NCI-H2081 treated with DMSO at 0.1 percent for 48 hours (cell line): ENCODE measurements at places on chromosomes 6 and 20.

DNA sequence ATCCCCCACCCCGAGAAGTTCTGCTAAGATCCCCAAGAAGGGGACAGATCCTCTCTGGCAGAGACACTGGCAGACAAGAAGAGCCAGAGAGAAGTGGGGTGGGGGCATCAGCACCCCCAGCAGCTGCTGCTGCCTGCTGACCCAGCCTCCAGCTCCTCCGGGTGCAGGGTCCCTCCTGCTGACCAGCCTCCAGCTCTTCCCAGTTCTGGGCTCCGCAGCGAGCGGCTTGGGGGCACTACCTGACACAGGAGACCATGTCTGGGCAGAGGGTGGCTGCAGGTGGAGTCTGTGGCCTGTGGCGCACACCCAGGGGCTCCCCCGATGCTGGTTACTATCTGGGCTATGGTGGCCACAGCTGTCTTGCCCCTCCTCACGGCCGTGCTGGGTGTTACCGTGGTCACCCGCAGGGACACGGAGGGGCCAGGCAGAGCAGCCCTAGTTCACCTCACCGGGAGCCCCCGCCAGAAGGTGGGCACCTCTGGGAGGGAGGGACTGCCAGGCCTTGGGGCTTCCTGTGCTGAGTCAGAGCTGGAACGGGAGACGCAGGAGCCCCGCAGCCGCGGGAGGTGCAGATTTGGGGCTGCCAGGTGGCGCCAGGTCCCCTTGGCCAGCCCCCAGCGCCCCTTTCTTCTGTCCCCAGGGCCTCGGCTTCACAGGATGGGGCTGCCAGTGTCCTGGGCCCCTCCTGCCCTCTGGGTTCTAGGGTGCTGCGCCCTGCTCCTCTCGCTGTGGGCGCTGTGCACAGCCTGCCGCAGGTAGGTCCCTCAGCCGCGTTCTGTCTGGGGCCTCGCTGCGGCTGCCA is 630 bp downstream of the LIME1 start:
- no peak for DNase-seq

DNA sequence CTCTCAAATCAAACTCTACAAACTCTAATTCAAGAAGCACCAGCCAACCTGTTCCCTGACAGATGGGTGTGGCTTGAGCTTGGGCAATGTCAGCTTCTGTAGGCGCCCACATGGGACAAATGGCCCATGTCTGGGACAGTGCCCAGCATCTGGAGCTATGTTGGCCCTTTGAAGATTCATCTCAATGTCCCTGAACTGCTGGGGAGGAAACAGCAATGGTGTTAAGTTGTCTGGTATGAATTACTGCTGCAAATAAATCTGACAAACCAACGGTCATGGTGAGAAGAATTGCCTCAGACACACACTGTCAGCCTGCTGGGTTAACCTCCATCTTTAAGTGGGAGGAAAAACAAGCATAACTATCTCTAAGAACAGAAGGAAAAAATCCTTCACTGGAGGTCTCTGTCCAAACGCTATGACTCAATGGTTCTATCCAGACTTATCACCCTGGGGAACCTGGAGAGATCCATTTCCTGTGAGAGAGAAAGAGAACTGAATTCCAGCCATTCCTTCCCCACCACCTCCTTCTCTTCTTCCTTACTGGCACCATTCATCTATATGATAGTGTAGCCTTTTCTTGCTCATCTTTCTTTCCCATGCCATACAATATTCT is 274.9 kb downstream of the CDH26 start:
- no peak for DNase-seq

GRCh38 chr6:129419324-129419723 is 290.7 kb downstream of the ARHGAP18 start:
- DNase-seq, result no peak

DNA sequence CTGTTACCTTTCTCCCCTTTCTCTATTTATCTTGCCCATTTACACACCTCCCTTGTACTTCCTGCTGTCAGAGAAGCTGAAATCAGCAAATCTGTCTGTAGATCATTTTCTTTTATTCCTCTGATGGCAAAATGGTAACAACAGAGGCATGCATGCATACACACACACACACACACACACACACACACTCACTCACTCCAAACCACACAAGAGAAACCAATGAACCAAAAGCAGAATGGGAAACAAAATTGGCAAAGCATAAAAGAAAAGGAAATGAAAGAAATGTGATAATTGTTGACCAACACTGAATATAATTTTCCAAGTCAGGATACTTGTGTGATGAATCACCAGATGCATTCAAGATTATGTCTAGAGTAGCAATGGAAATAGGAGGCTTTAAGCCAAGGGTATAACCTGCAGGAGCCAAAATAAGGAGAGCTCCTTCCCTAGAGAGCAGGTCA is 172.4 kb downstream of the PLCB4 start:
- DNase-seq, result no peak

DNA sequence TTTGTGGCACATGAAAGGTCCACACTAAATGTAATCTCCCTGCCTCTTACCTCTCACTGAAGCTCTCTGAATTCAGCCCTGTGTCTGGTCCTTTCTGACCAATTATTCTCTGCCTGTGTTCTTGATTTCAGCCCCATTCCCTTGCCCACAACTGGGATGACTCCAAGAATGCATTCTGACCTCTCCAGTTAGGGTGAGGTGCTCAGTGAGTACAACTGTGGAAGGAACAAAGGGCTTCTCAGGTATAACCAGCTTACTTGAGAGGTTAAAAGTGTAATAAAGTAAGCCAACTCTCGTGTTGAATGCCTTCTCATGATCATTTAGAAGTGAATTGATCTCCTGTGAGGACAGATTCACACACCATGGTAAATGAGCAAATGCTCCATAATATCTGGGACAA is 88.1 kb downstream of the GCLC start:
- no peak for DNase-seq

GRCh38 chr6:33761922-33762629 is 15.4 kb upstream of the IP6K3 start:
- no peak for DNase-seq

DNA sequence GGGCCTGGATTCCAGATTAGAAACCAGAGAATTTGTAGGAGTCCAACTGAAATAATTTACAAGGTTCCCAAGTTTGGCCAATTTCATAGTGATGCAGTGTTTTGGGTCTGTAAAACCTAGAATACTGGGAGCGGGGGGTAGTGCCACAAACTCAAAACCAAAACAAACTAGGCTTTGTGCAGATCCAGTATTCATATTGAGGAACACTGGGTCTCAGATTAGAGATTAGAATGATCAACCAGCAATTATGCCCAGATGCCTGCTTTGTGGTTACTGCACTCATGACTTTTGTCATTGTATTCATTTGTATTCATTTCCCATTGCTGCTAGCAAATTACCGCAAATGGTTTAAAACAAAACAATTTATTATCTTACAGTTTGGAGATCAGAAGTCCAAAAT is 3.2 kb upstream of the NDUFAF4 start:
- no peak for DNase-seq

GRCh38 chr20:2080532-2081224 is 20.9 kb upstream of the STK35 start:
- DNase-seq, result no peak

DNA sequence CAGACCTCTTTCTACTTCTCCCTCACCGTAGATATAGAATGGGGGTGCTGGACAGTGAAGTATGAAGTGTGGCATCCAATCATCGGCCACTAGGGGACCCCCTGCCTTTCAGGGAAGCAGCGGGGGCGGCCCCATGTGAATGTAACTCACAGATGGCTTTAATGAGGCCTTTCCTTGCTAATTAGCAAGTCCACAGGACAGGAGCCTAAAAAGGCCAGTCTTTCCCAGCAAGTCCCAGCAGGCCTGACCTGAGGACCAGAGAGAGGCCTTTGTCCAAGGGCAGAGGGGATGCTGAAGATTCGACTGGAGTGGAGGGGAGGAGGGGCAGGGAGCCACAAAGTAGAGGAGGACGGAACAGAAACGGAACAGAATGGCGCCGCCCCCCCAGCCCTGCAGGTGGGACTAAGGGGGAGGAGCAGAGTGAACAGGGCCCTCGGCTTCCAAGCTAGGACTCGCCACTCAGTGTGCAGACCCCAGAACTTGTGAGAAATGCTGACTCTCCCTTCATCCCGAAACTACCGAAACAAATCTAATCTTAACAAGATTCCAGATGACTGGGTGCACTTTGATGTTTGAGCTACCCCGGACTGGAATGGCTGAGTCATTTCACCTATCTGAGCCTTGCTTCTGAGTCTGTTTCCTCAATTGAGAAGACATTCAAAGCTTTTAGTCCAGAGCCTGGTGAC is 5.8 kb downstream of the C6orf132 start:
- DNase-seq, result no peak

DNA sequence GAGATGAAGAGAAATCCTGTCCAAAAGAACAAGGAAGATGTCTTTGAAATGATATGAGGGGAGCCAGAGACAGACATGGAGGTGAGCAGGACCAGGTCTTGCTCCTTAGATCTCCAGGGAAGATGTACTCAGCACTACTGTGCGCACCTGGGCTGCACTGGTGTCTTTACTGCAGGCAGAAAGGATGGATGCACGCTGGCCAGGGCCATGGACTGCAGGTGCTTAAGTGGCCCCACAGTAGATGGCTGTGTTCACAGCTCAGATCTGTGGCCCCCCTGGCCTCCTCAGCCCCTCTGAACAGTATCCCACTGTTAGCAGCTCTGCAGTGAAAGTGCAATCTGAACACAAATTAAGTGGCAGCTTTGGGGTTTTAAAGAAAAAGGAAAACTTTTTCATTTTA is 343.0 kb downstream of the NRN1 start:
- DNase-seq, result no peak

DNA sequence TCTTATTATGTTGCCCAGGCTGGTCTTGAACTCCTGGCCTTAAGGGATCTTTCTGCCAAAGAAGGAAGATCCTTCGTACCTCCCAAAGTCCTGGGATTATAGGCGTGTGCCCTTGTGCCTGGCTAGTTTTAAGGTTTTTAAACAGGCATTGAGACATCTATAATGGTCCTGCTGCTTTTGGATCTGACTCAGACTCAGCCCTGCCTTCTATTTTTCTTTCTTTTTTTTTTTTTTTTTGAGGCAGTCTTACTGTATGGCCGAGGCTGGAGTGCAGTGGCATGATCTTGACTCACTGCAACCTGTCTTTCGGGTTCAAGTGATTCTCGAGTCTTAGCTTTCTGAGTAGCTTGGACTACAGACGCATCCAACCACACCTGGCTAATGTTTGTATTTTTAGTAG is 73.7 kb downstream of the PHF20 start:
- DNase-seq, result no peak

DNA sequence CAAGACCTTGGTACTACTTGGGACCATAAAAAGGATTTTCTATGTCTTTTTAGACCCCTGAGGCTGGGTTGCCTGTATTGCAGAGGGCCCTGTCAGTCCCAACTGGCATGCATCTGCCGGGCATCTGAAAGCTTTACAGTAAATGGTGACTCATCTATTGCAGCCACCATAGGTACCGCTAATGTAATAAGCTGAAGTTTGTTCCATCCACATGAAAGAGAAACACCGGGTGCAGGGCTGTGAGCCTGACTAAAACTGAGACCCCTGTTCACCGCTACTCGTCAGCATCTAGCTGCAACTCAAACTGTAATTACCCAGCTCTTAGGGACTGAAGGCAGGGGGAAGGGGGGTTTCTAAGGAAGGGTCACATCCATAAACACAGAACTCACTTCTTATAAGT is 49.5 kb downstream of the TRERF1 start:
- DNase-seq, result no peak

DNA sequence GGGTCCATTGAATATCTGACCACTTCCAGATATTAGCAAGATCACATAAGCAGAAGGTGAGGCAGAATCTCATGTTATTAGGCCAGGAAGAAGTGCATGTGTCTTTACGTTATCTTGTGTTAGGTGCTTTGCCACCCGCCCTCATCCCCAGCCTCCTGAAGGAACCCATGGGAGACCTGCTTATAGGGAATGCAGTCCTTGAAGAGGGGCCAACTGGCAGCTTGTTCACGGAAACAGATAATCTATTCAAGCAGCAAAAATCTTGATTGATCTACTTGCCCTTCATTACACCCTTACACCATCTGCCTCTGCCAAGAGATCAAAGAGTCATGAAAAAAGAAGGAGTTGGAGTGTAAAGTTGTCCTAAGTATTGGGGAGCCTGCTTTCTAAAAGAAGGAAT is 576.4 kb downstream of the HTR1B start:
- no peak for DNase-seq

DNA sequence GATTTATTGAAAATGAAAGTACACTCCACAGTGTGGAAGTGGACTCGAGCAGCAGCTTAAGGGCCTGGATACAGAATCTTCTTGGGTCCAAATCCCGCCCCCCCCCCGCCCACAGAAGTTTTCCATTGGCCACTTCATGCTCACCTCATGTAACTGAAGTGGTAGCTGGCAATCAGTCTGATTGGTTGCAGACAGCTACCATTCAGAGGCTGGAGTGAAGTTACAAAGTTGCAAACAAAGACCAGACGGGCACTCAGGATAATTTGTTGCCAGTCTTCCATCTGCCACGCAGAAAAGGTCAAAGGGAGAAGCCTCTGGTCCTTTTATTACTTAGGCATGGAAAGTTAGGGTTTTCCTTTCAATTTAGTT is 25.8 kb upstream of the FABP7 start:
- no peak for DNase-seq

- no peak for DNase-seq
Observed at GRCh38 chr6:4853782-4854511, 77.7 kb downstream of the CDYL start.

GRCh38 chr6:77373955-77374354 is 89.3 kb downstream of the HTR1B start:
- DNase-seq, result no peak

DNA sequence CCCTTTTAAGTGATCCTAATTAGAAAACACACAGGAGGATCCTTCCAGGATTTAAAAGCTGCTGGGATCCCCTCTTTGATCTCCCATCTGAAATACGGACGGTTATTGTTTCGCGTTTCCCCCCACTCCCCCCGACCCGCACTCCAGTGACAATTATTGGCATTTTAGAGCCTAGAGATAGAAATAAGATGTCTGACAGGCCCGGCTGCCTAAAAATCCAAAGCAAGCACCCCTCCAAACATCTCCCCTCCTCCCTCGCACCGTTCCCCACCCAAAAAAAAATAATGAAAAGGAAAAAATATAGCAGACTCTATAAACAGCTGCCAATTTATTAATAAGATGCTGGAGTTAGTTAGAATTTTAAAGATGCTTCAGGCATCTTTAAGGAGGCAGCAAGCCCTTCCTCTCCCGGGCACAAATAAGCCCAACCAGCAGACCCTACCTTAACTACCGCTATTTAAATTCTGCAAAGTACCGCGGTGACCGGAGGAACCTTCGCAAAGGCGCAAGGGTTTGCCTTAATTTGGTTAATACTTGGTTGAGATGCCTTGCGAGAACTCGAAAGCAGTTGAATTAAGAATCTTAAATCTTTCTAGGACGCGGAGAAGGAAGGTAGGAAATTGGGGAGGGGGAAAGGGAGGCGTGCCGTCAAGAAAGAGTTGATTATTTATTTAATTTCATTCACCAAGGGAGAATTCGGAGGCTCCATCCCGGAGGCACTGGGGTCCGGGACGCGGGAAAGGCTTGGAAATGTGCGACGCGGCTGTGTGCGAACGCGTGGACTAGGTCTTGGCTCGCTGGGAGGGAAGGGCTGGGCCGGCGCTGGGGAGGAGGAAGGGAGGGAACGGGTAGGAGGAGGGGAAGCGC is 1.5 kb upstream of the ISM1 start:
- no peak for DNase-seq
